ENCODE measurements at places on chromosomes 4 and X.

GRCh38 chrX:45591650-45592049 is 391.0 kb upstream of the DIPK2B start:
- no peak for DNase-seq

DNA sequence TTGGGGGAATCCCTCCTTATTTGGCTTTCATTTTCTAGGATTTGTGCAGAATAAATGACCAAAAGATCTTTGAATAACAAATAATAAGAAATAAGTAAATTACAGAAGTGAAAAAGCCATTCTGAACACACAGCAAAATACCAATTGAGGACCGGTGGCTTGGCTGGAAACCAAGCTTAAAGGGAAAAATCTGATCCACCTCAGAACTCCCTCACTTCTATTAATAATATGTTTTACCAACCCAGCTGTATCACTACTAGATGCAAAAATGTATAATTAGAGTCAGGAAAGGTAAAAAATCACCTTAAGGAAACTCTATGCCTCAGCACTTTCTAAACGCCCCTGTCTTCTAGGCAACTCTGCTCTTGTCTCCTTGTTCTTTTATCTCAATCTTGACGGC is 77.3 kb downstream of the TSPAN5 start:
- DNase-seq = no peak

GRCh38 chrX:77447653-77448569 is 722 bp downstream of the FGF16 start:
- DNase-seq = no peak

GRCh38 chrX:72005046-72005445 is 94.4 kb downstream of the NHSL2 start:
- DNase-seq = no peak

- no peak for DNase-seq
Measured at GRCh38 chr4:53576676-53577372, 14.5 kb downstream of the LNX1 start.

DNA sequence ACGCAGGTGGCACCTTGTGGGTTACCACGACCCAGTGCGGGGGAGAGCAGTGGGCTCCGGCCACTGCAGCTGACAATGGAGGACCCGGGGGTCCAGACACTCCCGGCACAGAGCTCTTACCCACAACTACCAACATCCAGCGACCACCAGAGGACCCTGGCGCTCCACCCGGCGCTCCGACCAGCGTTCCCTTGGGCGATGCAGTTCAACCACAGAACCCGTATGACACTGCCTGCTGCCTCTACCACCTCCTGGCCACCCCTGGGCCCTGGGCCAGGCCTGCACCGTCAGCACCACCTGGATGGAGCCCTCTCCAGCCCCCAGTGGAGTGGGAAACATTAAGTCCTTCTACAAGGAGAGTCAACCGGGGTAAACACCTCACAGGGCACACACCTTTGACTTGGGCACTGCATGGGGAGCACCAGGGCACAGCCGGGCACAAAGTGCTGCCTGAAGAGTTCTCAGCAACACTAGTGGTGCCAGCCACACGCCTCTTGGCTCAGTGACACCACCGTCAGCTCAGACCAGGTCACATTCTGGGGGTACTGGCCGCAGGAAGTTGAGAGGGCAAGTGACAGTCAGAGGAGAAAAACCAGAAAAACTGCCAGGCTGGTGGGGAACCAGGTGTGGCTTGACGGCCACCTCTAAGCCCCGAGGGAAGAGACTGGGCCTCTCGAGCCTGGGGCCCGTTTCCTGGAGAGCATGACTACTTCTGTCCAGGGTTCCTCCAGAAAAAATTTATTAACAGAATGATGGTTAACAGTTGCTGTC is 2.6 kb downstream of the CTBP1 start:
- DNase-seq = no peak

- DNase-seq = no peak
Measured at GRCh38 chr4:825063-825970, 612 bp downstream of the CPLX1 start.

GRCh38 chr4:145933134-145933533 is 5.5 kb downstream of the ZNF827 start:
- no peak for DNase-seq

GRCh38 chr4:15914291-15914690 is 24.2 kb downstream of the FGFBP1 start:
- DNase-seq = no peak

DNA sequence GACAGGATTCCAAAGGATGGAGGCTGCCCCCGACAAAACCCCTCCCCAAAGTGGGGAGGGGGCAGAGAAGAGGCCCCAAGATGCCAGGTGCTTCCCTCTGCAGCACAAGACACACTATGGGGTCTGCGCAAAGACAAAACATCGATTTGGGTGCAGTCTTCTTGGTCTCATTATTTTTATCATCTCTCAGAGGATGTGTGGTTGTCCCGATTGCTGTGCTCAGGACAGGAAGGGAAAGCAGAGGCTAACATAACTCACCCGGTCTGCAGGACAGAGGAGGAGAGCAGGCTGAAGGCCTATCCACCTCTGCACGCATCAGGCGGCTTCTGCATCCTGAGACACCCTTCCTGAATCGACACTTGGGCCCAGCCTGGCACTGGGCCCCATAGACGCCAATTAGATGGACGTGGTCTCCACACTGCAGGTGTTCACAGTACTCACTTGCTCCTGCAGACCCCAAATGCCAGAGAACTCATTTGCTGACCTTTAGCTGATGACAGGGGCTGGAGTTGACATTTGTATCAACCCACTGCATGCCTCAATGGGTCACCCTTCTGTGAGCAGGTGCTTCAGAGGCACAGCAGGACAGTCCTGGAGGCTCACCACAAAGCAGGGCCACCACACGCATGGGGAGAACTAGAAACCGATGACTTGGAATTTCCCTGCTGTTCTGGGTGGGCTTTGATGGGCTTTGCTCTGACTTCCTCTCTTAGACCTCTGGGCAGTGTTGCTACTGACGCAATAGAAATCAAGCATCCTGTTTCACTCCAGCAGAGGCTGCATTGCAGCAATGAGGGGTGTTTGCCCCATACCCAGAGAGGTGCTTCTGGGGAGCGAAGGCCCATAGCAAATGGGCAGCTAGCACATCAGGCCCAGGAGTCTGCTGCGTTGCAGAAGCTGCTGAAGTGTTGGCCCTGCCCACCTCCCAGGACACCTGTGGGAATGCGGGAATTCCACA is 96.3 kb upstream of the ENPP6 start:
- peak; percentile 94 for DNase-seq

GRCh38 chr4:157983300-157983699 is 189.5 kb downstream of the GASK1B start:
- DNase-seq = no peak

- no peak for DNase-seq
Measured at GRCh38 chrX:141732031-141732430, 33.5 kb upstream of the SPANXD start.

- no peak for DNase-seq
Measured at GRCh38 chrX:103687073-103687695, 685 bp upstream of the MORF4L2 start.

DNA sequence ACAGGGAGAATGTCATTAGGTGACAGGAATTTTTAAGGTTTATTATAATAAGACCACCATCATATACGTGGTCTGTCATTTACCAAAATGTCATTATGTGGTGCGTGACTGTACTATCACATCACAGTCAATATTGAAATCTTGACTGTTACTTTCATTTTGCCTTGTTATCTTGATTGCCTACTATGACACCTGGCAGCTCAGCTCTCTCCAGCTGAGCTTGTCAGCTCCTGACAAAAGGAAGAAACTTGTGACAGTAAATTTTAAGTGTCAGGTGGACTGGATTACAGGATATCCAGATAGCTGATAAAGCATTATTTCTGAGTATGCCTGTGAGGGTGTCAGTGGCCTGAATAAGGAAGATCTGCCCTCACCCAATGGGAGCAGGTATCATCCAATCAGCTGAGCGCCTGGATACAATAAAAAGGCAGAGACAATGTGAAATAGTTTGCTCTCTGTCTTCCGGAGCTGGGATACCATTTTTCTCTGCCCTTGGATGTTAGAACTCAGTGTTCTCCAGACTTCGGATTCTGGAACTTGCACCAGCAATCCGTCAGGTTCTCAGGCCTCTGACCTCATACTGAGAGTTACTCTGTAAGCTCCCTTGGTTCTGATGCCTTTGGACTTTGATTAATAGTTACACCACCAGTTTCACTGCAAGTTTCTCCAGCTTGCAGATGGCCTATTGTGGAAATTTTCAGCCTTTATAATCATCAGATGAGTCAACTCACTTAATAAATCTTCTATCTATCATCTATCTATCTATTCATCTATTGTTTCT is 1454.7 kb upstream of the IGFBP7 start:
- no peak for DNase-seq

DNA sequence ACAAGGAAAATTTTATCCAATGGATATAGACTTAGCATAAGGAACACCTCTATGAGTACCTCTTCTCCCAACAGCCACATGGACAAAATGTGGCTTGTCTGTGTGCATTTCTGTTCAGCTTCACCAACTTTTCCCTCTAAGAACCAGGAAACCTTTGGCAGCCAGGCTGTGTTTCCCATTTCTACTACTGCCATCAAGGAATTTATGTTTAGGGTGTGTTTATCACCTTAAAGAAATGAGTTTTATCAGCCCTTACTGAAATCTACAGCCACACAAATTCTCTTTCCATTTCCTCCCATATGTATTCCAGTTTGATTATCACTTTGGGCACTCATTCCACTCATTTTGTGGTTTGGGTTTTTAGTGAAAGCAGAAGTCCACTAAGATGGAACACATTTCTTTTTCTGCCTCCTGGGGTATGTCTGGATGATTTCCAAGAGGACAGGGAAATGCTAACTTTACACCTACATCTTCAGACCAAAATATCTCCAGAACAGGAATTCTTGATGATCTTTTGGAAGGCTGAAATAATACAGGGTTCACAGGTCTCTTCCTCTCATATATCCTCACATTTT is 82.6 kb upstream of the MAOA start:
- no peak for DNase-seq

- no peak for DNase-seq
Measured at GRCh38 chr4:96698831-96699230, 858.9 kb downstream of the PDHA2 start.

- no peak for DNase-seq
Measured at GRCh38 chr4:95516528-95517017, 32.2 kb downstream of the UNC5C start.

GRCh38 chr4:146049802-146050201 is 111.2 kb upstream of the ZNF827 start:
- DNase-seq = peak; percentile 56

DNA sequence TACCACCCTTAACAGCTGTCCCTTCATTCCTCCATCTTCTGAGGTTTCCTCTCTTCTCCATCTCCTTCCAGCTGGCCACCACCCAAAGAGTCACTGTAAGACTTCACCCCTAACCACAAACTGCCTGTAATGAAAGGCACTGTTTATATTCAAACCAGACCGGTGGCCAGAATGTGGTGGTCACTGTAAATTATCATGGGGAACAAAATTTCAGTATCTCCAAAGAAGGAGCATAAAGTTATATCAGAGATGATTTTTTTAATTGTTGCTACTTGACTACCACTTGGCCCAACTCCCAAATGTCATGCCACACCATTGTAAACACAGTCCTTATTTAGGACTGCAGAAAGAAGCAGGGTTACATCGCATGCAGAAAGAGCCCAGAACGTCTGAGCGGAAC is 44.8 kb downstream of the SMARCA1 start:
- DNase-seq = no peak

DNA sequence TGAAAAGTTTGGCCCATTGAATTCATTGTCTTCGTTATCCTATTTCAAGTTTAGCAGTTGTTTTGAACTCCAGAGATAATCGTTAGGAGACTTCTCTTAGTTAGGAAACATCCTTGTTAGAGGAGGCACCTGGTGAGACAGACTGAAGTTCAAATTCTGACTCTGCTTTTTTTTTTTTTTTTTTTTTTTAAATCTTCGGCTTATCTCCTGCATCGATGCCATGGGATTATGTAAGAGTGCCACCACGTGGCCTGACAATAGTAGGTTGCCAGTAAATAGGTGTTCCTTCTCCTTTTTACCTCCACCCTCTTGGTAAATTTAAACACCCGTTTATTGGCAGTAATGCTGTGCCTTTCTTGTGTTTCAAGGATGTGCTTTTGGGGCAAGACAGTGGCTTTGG is 149.3 kb downstream of the SOWAHB start:
- no peak for DNase-seq

- peak; percentile 98 for DNase-seq
Measured at GRCh38 chr4:38805530-38806145, 1.0 kb upstream of the TLR1 start.

GRCh38 chrX:22399437-22400192 is 126.9 kb downstream of the CBLL2 start:
- DNase-seq = no peak

- peak; percentile 44 for DNase-seq
Measured at GRCh38 chr4:158729716-158730559, 6.7 kb upstream of the PPID start.

DNA sequence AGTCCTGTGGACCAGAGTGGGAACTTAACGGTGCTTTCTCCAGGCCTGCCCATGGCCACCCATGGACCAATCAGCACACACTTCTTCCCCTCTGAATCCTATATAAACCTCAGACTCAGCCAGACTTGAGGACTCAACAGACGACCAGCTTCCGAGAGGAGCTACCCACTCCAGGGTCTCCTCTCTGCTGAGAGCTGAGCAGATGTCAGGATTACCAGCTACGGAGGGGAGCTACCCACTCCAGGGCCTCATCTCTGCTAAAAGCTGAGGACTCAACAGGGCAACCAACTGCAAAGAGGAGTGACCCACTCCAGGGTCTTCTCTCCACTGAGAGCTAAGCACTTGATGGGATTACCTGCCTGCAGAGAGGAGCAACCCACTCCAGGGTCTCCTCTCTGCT is 80.0 kb upstream of the DDX60 start:
- no peak for DNase-seq

DNA sequence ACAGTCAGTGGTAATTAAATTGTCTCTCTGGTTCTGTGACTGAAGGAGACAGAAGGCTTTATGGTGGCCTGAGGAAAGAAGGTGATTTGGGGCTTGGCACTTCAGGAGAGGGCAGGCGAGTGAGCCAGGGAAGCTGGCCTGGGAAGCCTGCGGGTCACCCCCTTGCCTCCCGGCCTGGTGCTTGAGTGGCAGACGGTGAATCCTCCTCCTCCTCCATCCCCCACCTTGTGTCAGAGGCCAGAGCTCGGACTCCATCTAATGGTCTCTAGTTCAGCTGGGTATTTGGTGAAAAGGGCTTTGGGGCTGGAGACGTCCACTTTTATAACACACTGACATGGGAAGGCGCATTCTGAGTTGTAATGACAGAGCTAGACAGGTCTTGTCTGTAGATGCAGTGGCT is 8.7 kb downstream of the TMEM187 start:
- DNase-seq = no peak

GRCh38 chr4:119008761-119009160 is 120.1 kb downstream of the SYNPO2 start:
- no peak for DNase-seq

DNA sequence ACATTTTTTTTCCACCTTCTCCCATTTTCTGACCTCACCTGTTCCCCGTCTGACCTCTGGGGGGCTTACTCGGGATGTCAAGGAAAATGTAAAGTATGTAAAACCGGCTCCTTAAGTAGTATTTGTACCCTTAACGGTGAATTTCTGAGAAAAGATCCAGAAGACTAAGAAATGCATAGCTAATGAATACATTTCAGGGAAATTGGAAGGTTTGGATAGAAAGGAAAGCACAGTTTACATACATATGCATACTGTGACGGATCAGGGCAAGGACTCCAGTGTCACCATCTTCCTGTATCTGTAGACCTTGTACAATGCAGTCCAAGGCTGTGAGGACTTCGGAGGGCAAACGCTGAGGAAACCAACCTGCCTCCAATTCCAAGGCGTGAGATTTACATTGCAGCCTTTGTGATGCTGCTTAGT is 2185.9 kb upstream of the TENM3 start:
- DNase-seq = no peak

- DNase-seq = no peak
Measured at GRCh38 chr4:128830906-128831503, 21.5 kb downstream of the JADE1 start.
